NCI-H226 (cell line): ENCODE measurements at places on chromosomes 2 and 18.
A peak's percentile ranks its signal among the peaks of the same experiment; 100 is the strongest.

DNA sequence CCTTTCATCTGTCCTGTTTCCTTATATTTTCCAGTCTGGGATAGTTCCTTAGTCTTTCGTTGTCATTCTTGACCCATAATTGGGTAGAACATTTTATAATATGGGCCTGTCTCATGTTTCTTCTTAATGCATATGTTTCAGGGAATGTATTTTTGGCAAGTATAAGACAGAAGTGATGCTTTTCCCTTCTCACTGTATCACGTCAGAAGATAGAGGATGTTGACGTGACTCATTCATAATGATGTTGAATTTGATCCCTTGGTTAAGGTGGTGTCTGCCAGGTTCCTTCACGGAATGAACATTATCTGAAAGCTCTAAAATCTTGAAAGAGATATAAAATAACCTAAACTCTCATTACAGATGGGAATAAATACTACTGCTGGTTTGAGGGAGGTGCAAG lies 18.8 kb downstream of the CDH7 start:
- no peak for DNase-seq

DNA sequence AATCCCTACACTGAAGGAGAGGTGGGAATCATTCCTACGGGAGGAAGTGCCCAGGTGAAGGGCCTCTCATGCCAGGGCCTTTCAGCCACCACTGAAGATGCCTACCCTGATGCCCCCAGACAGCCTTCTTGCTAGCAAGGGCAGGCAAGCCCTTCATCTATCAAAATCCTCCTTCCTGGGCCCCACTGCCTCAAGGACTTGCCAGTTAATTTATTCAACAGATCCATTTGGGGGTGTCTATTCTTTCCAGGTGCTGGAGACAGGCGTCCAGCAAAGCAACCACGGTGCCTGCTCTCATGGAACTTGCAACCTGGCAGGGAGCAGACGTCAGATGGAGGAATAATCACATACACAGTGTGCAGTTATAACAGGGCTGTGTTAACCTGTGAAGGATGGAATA lies 95.5 kb downstream of the GYPC start:
- DNase-seq: no peak

DNA sequence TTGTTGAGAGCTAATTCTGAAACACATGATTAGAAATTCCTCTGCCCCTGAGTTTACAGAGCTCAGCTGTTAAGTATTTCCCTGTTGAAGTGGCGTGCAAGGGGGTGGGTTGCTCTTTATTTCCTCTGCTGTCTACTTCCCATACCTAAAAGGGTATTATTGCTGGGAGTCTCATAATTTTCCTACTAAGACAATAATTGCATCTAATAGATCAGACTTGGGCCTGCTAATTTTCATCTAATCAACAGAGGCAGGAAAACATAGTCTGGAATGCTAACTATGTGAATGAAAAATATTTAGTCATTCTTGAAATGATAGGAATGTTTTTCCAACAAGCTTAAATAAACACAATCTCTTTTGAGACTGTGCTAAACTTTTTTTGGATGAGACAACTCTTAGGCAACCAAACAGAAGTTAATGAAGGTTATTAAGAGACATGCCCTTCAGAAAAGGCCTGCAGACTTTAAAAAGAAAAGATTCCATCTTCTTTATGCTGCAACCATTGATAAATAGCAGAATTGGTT lies 111.4 kb downstream of the FEZ2 start:
- DNase-seq: peak; percentile 78

- DNase-seq: no peak
Observed at GRCh38 chr2:18883616-18884456, 294.5 kb upstream of the NT5C1B start.

- DNase-seq: no peak
Observed at GRCh38 chr18:23178661-23179081, 43.4 kb downstream of the CABLES1 start.

DNA sequence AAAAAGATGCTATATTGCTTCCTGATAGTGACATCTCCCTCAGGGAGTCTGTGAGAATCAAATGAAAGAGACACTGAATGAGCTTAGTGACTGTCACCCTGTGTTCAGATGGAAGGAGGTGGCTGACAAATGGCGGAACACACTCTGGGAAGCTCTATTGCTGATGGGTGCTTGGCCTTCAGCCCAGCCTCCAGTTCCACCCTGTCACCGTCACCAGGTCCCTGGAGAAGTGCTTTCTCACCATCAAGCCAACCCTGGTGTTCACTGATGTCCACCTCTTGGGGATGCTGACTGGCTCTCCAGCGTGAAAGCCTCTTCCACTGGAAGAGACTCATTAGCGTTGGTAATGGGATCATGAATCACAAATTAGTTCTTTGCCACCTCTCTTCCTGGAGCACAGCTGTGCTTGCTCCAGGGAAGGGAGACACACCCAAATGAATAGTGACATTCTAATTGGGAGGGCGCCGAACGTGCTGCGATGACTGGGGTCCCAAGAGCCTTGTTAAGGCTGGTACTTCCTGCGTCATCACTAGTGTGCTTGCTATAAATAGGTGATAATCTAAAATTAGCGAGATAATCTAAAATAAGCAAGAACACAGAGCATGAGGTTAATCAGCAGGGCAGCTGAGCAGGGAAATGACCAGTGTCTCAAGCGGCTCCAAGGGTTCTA lies 154.0 kb downstream of the CLIP4 start:
- no peak for DNase-seq

DNA sequence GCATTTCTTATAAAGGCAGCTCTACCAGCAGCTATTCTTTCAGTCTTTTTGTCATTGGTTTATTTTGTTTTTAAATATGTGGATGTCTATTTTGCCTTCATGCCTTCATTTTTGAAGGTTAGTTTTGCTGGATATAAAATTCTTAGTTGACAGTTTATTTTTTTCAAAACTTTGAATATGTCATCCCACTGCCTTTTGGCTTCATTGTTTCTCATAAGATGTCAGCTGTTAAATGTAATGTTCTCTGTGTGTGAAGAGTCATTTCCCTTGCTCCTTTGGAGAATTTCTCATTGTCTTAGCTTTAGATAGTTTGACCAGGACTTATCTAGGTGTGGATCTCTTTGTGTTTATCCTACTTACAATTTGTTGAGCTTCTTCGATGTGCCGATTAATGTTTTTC lies 213.5 kb downstream of the KIAA1328 start:
- no peak for DNase-seq

DNA sequence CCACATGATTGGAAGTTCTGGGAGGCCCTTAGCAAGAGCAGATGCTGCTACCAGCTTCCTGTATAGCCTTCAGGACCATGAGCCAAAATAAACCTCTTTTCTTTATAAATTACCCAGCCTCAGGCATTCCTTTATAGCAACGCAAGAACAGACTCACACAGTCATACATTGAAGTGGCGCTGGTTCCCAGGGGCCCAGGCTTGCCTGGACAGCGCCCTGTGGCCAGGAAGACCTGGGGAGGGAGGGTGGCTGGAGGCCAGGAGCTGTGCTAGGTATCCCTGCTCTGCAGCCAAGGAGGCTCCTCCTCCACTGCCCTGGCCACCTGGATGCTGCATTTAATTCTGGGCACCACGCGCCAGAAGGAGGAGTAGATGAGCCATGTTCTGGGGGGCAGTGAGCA lies 98.1 kb downstream of the AGAP1 start:
- no peak for DNase-seq

DNA sequence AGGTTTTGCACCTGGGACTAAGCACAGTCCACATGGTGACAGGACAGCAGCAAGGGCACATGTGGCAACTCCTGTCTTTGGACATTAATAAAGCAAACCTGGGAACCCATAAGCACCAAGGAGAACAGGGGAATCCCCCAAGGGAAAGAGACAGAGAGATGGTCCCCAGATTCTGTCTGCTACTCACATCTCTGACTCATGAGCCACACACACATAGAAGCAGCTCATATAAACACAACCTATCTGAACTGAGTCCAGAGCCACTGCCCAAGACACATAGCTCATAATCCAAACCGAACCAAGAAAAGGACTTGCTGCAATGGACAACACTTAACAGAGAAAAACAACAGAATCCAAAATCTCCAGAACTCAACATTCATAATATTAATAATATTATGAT lies 82.5 kb downstream of the OSBPL1A start:
- no peak for DNase-seq

GRCh38 chr2:58686776-58687175 lies 445.7 kb upstream of the FANCL start:
- no peak for DNase-seq

GRCh38 chr18:21361307-21361880 lies 119.4 kb downstream of the GREB1L start:
- DNase-seq: peak; percentile 11

- DNase-seq: no peak
Observed at GRCh38 chr2:207869784-207870778, 100.4 kb upstream of the FZD5 start.

DNA sequence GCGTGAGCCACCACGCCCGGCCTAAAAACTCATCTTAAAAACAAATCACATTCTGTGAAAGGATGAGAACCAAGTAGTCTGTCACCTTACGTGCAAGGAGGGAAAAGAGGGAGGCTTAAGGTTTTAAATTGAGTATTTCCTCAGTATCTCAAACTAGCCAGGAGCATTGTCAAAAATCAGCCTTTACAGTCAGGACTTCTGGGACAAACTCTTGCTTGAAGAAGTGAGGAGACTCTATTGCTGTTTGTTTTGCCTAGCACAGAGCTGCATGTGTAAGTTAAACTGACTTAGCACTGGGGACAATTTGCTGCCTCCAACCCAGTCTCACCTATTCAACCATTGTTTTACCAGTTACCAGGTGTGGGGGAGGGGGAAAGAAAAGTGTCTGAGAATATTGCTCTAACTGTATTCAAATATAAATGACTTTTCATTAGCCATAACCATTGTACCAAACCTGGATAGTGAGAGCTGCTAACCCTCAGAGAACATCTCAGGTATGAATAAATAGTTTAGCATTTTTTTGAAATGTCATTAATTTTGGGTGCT lies 3.6 kb downstream of the INO80D start:
- no peak for DNase-seq

DNA sequence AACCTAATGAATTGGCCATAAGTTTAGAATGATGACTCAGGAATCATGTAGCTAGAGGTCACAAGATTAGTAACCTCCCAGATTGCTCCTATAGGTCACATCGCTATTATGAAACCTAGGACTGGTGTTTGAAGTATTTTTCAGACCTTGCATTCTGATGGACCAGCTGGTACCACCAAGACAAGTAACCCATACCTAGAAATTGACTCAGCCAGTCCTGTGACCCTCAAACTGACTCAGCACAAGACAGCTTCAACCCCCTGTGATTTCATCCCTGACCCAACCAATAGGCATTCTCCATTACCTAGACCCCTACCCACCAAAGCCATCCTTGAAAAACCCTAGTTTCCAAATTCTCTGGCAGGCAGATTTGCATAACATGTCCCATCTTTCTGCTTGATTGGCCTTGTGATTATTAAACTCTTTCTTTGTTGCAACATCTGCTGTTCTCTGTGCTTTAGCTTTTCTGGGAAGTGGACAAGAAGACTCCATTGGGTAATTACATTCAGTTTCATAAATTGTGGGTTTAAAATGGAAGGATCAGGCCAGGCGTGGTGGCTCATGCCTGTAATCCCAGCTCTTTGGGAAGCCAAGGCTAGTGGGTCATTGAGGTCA lies 254.9 kb downstream of the IRS1 start:
- DNase-seq: peak; percentile 7

GRCh38 chr2:159106109-159106508 lies 137.7 kb downstream of the TANC1 start:
- DNase-seq: peak; percentile 57

- no peak for DNase-seq
Observed at GRCh38 chr2:69734854-69735544, 6.9 kb upstream of the ANXA4 start.

GRCh38 chr18:76750269-76750668 lies 72.1 kb upstream of the ZNF236 start:
- DNase-seq: no peak

DNA sequence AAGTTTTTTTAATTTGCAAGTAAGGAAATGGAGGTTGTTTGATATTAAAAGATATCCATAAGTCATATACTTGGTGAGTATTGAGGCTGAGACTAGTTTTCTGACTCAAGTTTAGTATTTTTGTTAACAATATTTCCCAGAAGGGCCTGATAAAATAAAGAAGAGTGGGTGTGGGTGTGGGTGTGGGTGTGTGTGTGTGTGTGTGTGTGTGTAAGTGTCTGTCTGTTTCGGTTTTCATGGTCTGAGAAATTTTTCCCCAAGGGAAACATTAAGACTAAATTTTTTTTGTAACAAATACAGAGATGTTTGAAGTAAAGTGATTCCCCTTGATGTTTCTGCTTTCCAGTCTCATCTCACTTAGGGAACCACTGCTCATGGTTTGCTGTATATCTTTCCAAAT lies 36.5 kb downstream of the PPM1B start:
- no peak for DNase-seq

DNA sequence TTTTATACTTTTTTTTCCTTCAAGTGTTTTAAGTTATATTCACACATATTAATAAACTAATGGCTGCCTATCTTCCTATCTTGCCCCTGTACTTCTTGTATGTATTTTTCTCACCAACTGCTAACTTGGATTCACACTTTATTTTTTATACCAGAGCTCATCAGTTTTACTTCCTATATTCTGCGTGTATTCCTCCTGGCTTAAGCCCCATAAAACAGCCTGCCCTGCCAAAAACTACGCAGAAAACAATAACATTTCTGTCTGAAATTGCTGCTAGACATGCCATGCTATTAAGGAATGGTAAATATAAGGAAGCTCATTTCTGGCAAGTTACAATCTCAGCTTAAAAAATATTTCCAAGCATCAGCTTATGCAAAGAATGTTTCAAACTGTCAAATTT lies 172.3 kb downstream of the UBE2E3 start:
- no peak for DNase-seq

- DNase-seq: no peak
Observed at GRCh38 chr2:43518181-43518580, 77.7 kb downstream of the THADA start.

DNA sequence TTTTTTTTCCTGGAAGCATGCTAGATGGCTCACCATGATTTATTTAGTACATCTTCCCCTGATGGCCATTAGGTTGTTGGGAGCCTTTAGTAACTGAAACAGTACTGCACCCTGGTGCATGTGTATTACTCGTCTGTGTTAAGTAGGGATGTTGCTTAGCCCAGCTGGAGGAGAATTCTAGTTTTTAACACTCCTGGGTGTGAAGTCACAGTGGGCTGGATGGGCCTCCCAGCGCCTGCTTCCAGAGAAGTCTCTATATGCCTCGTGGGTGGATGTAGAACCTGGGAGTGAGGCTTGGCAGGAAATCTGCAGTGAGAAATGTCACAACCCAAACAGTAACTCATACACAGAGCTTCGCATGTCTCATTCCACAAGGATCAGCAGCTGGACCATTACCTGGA lies 28.9 kb upstream of the NT5DC4 start:
- DNase-seq: peak; percentile 30

DNA sequence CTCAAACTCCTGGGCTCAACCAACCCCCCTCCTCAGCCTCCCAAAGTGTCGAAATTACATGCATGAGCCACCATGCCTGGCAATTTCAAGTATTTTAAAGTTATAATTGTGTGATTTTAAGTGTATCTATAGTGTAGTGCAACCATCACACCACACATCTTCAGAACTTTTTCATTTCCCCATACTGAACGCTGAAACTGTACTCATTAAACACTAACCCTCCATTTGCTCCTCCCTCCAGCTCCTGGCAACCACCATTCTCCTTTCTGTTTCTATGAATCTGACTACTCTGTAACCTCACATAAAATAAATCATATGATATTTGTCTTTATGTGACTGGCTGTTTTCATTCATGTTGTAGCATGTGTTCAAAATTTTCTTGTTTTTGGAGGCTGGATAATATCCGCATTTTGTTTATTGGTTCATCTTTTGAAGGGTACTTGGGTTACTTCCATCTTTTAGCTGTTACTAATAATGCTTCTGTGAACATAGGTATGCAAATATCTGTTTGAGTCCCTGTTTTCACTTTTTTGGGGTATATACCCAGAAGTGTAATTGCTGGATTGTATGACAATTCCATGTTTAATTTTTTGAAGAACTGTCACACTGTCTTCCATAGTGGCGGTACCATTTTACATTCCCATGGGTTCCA lies 188.2 kb downstream of the PLCL1 start:
- DNase-seq: no peak
